Coronary artery (tissue), 2 donors: ENCODE measurements at places on chromosomes 4 and X.

DNA sequence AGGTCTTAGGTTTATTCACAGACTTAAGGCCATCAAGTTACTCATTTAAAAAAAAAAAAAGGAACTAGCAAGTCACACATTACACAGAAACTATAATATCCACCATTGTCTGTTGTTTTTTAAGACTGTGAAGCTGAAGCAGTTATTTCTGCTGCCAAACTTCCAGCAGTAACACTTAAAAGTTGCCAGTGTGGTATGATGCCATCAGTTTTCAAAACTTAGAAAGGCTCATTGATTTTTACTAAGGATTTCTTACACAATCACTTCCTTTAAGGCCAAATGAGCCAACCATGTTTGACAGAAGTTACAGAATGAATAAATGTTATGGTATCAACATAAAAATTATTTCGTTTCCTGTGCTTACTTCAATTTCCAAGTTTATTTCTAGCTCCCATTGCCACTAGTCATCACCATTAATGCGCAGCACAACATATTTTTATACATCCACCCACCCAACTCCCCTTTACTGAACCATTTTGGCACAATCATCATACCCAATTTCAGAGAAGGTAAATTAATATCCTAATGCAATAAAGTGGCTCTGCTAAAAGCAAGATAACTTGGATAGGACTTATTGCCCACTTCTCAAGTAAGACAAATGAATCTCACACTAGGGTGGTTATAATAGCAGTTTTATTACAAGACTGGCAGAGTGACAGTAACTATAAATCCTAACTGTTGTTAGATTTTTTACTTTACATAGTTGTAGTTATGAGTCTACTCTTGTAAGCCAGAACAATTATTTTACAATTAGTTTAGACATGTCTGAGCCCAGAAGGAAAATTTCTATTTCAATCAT lies 13.1 kb downstream of the PDGFC start:
- DNase-seq: no peak

DNA sequence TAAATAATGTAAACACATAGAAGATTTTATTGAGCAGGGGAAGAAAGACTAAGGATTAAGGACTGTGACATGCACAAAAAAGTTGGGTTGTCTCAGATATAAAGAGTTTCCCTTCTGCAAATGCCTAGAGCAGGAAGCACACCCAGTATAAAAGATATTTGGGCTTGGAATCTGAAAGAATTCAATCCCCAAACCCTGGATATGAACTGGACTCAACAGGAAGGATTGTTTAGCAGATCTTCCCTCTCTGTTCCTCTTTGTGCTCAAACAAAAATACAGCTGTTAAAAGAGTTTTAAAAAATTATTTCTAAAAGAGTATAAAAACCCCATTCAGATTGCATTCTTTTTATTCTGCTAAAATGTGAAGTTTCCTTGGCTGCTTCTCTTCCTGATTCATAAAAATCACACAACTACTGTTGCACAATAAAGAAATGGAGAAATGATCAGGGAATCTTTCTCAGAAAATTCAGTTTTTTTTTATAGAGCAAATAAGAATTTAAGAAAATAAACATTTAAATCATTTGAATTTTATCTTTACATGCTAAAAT lies 71.4 kb downstream of the PDLIM5 start:
- no peak for DNase-seq

DNA sequence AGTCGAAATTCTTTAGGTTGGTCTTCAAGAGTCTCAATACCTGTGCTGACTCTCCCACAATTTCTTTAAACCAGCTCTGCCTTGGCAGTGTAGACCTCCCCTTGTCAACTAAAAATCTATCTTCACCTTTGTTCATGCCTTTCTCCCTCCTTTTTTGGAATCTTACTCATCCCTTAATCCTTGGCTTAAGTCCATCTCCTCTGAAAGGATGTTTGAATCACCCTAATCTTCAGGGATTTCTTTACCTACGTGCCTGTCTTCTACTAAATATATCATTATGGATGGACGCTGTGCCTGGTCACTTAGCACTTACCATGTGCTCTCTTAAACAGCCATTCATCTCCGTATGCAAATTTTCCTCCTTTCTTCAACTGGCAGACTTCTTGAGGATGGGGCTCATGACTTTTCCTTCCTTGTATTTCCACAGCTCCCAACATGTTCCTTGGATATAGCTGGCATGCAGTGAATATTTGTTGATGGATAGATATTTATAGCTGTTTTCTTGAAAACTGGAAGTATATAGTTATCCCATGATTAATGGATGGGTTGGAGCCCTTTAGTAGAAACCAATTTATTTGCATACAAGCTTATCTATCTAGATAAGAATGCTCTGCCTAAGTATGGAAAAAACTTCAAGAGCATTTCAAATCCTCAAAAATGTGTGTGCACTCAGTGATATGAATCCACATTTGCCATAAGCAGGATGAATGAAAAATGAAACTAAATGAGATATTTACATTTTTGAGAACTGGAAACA lies 166.6 kb downstream of the SPRY1 start:
- DNase-seq: no peak

GRCh38 chr4:145055533-145056257 lies 42.3 kb downstream of the ANAPC10 start:
- no peak for DNase-seq

GRCh38 chrX:15947648-15948317 lies 93.2 kb upstream of the AP1S2 start:
- DNase-seq: no peak

GRCh38 chr4:37124800-37125199 lies 119.7 kb upstream of the NWD2 start:
- no peak for DNase-seq

DNA sequence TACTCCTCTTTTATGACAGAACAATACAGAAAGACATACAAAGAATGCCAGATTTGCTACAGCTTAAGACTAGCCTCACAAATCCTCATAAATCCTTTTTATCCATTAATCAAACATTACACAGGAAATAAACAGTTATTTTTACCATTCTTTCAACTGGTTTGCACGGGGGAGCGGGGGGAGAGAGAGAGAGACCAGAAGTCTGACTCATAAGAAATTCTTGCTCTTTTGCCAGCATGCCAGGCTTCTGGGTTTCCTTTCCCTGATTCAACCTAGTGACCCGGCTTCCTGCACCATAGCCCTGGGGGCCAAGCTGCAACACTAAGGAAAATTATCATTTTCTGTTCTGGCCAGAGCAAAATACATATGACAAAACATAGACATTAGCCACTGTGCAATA lies 6.8 kb upstream of the RRAGB start:
- DNase-seq: no peak

GRCh38 chrX:84046403-84046984 lies 141.5 kb downstream of the RPS6KA6 start:
- no peak for DNase-seq

DNA sequence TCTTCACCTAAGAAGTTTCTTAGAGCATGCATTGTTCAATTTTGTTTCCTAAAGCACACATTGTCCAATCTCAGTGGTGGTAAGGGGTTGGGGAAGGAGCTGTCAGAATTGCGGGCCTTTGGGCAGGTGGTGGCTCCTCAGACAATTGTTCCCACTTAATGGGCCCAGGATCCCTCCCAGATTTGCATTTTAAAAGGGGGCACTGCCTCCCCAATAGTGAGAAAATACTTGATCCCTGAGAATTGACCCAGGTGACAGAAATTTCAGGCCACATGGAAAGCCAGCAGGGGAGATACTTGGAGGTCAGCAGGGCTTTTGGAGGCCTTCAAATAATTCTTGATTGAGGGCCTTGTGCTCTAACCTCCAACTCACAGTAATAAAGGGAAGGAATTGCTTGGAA lies 217.1 kb downstream of the ZNF674 start:
- no peak for DNase-seq

- no peak for DNase-seq
Observed at GRCh38 chr4:162706051-162706450, 460.6 kb downstream of the NAF1 start.

DNA sequence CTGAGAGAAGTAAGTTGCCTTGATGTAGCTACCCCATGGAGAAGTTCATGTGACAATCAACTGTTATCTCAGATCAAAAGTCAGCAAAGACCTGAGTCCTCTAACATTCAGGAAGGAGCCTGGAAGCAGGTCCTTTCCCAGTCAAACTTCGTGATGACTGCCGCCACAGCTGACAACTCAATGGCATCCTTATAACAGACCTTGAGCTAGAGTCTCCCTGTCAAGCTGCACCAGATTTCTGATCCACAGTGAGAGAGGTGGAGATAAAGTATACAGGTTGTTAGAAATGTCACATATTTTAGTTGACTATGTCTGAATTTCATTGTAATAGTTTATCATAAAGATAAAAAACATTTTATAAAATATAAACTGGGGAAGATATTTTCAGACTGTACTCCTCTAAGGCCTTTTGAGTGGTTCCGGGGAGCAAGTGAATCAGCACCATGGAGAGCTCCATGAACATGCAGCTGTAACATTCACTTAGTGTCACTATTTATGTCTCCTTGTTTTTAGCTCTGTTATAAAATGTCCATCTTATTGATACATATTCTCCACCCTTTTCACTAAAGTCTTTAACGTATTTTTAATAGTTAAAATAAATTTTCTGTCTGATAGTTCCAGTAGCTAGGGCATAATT lies 1653.5 kb upstream of the AGA start:
- DNase-seq: no peak

- DNase-seq: no peak
Observed at GRCh38 chr4:24763631-24764297, 31.6 kb upstream of the SOD3 start.

DNA sequence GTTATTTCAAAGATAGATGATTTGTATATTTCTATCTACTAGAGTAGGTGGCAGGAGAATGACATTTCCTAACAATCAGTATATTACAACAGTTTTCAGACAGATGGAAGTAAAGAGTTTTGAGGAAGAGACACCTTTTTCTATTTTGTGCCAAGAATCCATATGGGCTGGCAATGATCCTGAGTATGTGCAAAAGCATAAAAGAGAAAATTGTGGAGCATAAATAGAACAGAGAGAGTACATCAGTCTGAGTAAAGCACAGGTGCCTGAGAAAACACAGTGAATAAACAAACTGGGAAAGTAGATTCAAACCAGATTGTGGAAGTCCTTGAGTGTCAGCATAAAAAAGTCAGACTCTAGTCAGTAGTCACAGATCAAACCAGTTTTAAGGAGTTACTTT lies 96.8 kb upstream of the WDR44 start:
- DNase-seq: no peak

GRCh38 chr4:87911252-87911774 lies 64.2 kb upstream of the SPP1 start:
- DNase-seq: no peak

- DNase-seq: no peak
Observed at GRCh38 chrX:24842486-24842885, 148.8 kb downstream of the POLA1 start.

DNA sequence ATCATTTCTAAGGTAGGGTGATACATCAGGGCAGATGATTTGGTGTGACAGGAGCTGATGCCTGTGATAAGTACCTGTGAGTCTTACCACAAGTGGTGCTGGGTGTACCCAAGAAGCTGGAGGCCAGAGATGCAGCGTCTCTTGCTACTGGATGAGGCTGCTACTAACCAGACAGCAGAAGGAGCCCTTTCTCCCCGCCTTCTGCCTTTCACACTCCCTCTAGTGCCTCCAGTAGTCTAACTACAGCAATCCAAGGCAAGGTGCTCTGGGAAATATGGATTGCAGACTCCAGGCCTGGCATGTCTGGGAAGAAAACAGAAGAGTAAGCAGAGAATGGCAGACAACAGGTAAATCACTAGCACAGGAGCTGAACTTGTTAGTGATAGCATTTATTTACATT lies 470.8 kb downstream of the NKX6-1 start:
- DNase-seq: no peak

GRCh38 chrX:129346574-129346973 lies 176.7 kb downstream of the SMARCA1 start:
- DNase-seq: no peak

DNA sequence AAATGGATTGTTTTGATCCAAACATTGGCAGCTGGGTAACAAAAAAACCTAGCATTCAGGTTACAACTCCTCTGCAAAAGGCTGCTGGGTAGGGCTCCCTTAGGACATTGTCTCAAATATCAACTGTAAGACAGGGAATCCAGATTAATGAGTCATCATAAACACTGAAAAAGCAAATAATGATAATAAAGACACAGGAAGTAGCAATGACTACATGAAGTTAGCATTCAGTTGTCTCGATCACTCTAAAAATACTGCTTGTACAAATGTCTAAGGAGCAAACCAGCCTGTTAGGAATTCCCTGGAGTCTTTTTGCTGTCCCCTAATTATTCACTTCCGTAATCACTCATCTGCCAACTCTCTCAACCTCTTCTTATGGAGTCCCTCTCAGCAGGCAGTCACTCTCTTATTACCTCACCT lies 259.2 kb downstream of the GPC3 start:
- DNase-seq: no peak

GRCh38 chrX:68935362-68935761 lies 106.5 kb downstream of the EFNB1 start:
- DNase-seq: peak; percentile 36
